ENCODE measurements at places on chromosomes 3 and 15.

DNA sequence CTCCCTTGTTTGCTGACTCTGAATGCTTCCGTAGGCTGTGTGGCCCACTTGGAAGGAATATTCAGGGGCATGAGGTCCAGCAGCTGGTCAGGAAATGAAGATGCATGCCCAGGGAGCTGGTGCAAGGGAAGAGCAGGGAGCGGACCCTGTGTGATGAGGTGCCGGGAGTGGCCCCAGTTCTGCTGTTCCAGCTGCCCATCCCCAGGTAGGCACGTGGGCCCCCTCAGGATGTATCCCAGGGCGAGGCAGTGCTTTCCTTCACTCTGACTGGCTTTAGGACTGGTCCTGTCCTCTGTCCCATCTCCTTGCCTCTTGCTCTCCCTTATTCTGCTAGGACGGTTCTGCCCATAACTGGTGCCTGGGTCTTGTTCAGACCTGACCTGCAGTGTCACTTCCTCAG is 1.1 kb upstream of the FAM3D start:
- DNase-seq, result no peak

DNA sequence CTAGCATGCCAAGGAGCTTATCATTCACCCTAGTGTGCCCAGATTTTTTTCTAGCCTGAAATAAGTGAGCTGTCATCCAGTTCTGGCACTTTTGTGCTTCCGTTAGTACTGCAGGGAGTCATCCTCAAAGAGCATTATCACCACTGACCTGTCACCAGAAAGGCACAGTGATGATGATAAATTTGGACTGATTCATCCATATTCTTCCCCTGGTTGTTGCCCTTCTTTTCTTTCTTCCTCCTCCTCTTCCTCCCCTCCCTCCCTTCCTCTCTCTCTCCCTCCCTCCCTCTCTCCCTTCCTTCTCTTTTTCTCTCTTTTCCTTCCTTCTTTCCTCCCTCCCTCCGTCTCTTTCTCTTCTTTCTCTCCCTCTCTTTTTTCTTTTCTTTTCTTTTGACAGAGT is 21.3 kb downstream of the SLC35G2 start:
- no peak for DNase-seq

DNA sequence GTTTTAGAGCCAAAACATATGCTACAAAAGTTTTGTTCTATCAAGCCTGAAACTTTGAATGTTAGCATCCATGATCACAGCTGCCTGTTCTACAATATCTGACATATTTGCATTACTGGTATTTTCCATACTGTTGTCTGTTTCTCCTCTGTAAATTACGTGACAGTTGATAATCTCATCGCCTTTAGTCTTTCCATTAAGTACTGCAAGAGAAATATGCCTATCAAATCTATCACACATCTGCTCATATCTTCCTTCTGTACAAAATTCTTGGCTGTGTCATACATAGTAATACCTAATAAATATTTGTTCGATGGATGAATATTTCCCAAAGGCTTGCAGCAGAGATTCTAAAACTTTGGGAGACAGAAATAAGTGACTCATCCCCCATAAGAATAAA is 717.3 kb downstream of the OTOL1 start:
- no peak for DNase-seq

DNA sequence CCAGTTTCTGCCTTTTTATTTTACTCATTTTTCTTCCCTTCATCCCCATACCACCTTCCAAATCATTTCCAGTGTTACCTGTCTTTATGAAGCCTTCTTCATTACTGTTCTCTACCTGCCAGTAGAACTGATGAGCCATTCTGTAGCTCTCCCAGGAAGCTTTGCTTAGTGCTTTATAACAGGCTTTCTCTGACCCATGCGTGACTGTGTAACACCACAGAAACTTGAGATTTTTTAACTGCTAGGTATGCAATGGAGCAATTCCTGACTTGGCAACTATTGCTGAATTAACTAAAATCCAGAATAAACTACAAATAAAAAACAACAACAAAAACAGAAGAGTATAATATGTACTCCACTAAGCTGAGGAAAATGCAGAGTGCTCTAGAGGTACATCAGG is 289.2 kb downstream of the ROBO1 start:
- DNase-seq, result no peak

DNA sequence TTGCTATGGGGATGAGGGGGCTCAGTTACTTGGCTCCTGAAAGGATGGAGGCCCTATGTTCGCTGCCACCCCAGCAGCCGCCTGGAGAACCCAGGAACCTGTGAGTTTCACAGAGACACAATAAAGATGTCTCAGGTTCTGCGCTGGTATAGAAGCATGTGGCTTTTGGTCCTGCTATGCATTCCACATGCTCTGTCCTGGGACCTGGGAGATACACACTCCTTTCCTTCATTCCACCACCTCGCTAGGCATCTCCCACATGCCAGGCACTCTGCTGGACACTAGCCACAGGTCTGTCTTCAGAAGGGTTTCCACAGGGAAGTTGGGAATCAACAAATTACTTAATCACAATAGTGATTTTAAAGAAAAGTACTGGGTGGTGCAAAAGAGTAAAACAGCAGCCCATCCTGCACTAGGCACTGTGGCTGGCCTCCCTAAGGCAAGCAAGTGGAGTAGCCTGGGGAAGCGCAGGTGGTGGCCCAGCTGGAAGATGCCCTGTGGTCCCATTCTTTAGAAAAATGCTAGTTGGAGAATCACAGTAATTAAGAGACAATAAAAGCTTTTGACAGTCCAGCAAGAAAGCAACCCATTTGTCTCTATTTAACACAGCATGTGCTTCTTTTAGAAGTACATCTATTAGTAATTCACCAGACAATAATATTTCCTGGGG is 408.9 kb upstream of the WNT5A start:
- no peak for DNase-seq

Data from stimulated activated CD8-positive, alpha-beta memory T cell treated with anti-CD3 and anti-CD28 coated beads, Interleukin-15, amount 100 ng/mL, for 48 hours (primary cell).